ENCODE measurements at places on chromosomes 4 and X. TPM values are rescaled to one million over a fixed set of nuclear protein-coding genes. Genes with fewer than 3 reads are reported as not detected.
A peak's percentile ranks its signal among the peaks of the same experiment; 100 is the strongest.

- H3K27ac ChIP-seq: no peak overlapping the region
- no peaks in the 10 kb centered on the region for H3K27me3 ChIP-seq
- no peak for DNase-seq
- peaks cover 8% of the 10 kb centered on the region for H3K4me1 ChIP-seq
These were observed 63.4 kb downstream of the NUDT10 start for GRCh38 chrX:51395810-51396728.

DNA sequence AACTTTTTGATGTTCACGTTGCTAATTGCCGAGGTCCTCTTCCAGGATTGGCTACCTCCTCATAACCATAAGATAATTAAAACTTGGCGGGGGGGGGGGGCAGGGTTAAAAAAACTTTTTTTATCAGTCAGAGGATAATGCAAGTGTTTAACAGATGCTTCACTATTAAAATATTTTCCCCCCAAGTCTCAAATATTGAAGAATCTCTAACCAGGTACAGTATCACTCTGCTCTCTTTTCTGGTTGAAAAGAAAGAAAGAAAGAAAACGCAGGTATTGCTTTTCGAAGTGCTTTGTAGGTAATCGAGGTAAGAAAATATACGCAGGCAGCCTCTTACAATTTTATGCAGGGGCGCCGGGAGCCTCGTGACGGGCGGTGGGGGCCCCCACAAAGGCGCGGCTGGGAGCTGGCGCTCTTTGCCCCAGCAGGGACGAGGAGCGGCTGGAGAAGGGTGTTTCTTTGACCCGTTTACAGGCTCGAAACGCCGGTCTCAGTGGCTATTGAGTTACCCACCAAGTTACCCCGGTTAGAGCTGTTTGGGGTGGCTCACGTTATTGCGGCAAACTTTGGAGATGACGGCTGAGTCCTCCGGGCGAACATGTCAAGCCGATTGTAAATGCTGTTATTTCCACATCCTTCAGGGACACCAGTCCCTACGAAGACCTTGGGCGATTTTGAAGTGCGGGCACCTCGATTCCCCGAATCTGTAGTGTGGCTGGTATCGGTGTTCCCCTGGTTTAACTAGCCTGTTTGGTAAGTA, 477 bp upstream of the HAND2 start:
- H3K27me3 ChIP-seq: peaks cover 74% of the 10 kb centered on the region
- peaks cover 40% of the 10 kb centered on the region for H3K4me1 ChIP-seq
- H3K36me3 ChIP-seq: no peaks in the 10 kb centered on the region
- H3K27ac ChIP-seq: no peak overlapping the region

- no peak for DNase-seq
- no peaks in the 10 kb centered on the region for H3K27me3 ChIP-seq
- no peak overlapping the region for H3K27ac ChIP-seq
- no peaks in the 10 kb centered on the region for H3K36me3 ChIP-seq
These were observed 64.3 kb upstream of the NR0B1 start for GRCh38 chrX:30373479-30373878.

- H3K36me3 ChIP-seq: no peaks in the 10 kb centered on the region
- no peak overlapping the region for H3K27ac ChIP-seq
- DNase-seq: no peak
- H3K4me1 ChIP-seq: no peaks in the 10 kb centered on the region
- no peaks in the 10 kb centered on the region for H3K27me3 ChIP-seq
- no peak overlapping the region for H3K4me3 ChIP-seq
These were observed 467.8 kb downstream of the GRXCR1 start for GRCh38 chr4:43360296-43360695.

SLC26A1 gene
- not detected for total RNA-seq

ZFP42 gene
- total RNA-seq: not detected

DNA sequence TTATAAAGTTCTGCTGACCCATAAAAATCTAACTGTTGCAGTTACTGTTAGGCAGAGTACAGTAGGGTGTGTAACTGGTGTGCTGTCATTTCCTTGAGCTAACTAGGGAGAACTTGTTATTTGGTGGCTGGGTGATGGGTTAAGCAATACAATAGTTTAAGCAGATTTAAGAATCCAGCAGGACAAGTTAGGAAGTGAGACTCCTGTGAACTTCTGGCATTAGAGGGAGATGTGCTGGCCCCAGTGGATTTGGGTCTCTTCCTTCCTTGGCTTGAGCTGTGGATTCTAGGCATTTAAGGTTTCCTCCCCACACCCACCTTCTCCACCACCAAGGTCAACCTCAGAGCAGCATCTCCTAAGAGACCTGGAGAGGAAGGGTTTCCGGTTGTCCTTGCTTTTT, 70.5 kb downstream of the CLCN5 start:
- H3K36me3 ChIP-seq: no peaks in the 10 kb centered on the region
- DNase-seq: no peak
- no peak overlapping the region for H3K27ac ChIP-seq
- H3K4me1 ChIP-seq: no peaks in the 10 kb centered on the region
- H3K27me3 ChIP-seq: no peaks in the 10 kb centered on the region
- H3K4me3 ChIP-seq: no peak overlapping the region

LDB2 gene
- 7.9 TPM for total RNA-seq

NUP54 gene
- total RNA-seq: 45.4 TPM

DNA sequence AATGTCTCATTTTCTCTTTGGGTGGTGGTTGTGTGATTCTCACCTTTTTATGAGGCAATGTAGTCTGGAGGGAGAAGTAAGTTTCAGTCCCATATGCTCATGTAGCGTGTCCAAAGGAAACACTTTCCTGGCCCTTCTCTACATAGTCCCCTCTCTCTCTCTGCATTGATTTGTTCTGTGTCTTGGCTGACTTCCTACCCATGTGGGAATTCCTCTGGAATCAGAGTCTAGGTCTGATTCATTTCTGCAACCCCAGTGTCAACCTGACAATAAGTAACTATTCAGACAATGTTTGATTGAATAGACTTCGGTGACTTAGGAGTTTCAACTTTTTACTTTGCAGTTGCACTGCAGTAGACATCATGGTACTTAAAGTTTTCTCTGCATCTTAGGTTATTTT, 2.7 kb upstream of the ALAS2 start:
- H3K27ac ChIP-seq: no peak overlapping the region
- no peak for DNase-seq
- H3K36me3 ChIP-seq: no peaks in the 10 kb centered on the region
- no peaks in the 10 kb centered on the region for H3K4me1 ChIP-seq

DNA sequence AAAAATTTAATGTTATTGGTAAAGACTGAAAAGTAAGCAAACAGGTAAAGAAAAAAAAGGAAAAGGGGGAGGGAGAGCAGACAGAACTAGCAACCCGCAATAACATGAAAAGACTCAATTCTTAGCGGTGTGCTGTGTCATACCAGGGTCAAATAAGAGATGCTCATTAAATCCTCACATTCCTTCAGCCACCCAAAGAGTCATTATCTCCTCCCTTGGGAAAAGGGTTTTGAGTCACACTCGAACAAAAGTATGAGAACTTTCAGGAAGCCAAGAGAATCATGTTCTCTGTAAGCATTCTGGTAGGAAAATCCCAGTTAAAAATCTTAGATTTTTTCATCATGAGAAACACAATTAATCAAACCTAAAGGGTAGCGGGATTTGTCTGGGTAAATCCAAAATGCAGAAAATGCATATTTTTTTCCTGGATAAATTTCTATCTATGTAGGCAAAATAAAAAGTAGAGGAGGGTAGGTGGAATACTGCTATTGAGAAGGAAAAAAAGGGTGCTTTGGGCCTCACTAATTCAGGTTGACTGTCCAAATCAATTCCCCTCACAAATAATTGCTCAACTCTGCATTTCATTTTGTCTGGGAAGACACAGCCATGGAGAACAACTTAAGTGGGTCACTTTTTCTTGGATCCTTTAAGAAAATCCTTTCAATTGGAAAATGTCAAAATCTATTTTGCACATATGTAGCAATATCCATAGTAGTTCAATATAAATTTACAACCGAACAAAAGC, 23.2 kb downstream of the TNIP3 start:
- no peak for DNase-seq
- H3K4me3 ChIP-seq: no peak overlapping the region
- H3K27me3 ChIP-seq: no peaks in the 10 kb centered on the region

- H3K27me3 ChIP-seq: no peaks in the 10 kb centered on the region
- H3K4me1 ChIP-seq: peaks cover 9% of the 10 kb centered on the region
- DNase-seq: no peak
- H3K27ac ChIP-seq: no peak overlapping the region
These were observed 9.7 kb upstream of the ADRA2C start for GRCh38 chr4:3756343-3757059.

TLL1 gene
- 0.57 TPM for total RNA-seq

- DNase-seq: no peak
- H3K36me3 ChIP-seq: no peaks in the 10 kb centered on the region
- H3K4me1 ChIP-seq: no peaks in the 10 kb centered on the region
- H3K27ac ChIP-seq: no peak overlapping the region
- no peak overlapping the region for H3K4me3 ChIP-seq
These were observed 58.3 kb upstream of the DOCK11 start for GRCh38 chrX:118437283-118437682.

DNA sequence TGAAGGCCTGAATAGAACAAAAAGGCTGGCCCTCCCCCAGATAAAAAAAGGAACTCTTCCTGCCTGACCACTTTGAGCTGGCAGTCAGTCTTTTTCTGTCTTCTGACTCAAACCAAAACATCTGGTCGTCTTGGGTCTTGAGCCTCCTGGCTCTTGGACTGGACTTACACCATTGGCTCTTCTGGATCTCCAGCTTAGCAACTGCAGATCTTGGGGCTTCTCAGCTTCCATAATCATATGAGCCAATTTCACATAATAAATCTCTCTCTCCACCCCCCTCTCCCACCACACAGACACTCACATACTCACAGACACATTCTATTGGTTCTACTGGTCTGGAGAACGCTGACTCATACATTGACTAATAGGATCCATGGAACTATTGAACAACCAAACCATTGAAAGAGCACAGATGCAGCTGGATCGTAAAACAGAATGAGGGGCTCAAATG, 15.6 kb upstream of the CWH43 start:
- no peaks in the 10 kb centered on the region for H3K36me3 ChIP-seq
- H3K4me1 ChIP-seq: peaks cover 42% of the 10 kb centered on the region
- H3K27ac ChIP-seq: no peak overlapping the region
- no peak overlapping the region for H3K4me3 ChIP-seq
- H3K27me3 ChIP-seq: no peaks in the 10 kb centered on the region

MAOB gene
- total RNA-seq: 3.8 TPM

DNA sequence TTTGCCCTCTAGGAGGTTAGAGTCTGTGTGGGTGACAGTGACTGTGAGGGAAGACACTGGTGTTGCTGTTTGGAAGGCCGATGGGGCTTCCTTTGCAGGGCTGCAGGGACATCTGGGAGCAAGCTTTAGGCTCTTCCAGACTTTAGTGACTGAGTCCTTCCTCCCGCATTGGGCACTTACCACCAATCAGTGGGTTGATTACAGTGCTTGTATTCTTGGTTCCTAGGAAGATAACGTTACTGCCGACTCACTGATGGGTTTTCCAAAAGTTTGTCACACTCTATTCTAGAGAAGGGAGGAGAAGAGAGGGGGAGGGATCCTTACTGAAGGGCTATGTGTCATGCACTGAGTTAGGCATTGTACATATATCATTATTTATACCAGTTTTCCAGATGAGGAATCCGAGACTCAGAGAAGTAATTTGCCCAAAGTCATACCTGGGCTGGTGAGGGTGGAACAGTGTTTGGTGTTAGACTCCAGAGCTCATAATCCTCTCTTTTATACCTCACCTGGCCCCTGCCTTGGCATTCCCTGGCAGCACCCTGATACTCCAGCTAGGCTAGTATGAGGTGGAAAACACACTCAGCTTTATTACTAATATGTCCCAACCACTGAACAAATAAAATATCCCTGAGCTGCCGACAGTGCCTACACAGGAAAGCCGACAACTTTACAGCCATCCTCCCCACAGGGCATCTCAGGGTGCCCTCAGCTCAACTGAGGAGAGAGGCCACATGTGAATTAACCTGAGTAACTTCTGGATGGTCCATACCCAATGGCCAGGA, 3.8 kb downstream of the CHST7 start:
- H3K36me3 ChIP-seq: no peaks in the 10 kb centered on the region
- H3K4me1 ChIP-seq: peaks cover 48% of the 10 kb centered on the region
- H3K27ac ChIP-seq: peak overlapping the region; percentile 32
- no peak overlapping the region for H3K4me3 ChIP-seq

GRCh38 chr4:102625232-102625930, 124.2 kb downstream of the NFKB1 start:
- H3K27ac ChIP-seq: no peak overlapping the region
- no peaks in the 10 kb centered on the region for H3K4me1 ChIP-seq
- H3K36me3 ChIP-seq: no peaks in the 10 kb centered on the region
- DNase-seq: no peak
- H3K4me3 ChIP-seq: no peak overlapping the region

GRCh38 chrX:132017431-132018185, 5.5 kb upstream of the STK26 start:
- no peak for DNase-seq
- no peaks in the 10 kb centered on the region for H3K36me3 ChIP-seq
- H3K4me1 ChIP-seq: peaks cover 5% of the 10 kb centered on the region
- no peak overlapping the region for H3K4me3 ChIP-seq
- no peak overlapping the region for H3K27ac ChIP-seq
- H3K27me3 ChIP-seq: no peaks in the 10 kb centered on the region

DNA sequence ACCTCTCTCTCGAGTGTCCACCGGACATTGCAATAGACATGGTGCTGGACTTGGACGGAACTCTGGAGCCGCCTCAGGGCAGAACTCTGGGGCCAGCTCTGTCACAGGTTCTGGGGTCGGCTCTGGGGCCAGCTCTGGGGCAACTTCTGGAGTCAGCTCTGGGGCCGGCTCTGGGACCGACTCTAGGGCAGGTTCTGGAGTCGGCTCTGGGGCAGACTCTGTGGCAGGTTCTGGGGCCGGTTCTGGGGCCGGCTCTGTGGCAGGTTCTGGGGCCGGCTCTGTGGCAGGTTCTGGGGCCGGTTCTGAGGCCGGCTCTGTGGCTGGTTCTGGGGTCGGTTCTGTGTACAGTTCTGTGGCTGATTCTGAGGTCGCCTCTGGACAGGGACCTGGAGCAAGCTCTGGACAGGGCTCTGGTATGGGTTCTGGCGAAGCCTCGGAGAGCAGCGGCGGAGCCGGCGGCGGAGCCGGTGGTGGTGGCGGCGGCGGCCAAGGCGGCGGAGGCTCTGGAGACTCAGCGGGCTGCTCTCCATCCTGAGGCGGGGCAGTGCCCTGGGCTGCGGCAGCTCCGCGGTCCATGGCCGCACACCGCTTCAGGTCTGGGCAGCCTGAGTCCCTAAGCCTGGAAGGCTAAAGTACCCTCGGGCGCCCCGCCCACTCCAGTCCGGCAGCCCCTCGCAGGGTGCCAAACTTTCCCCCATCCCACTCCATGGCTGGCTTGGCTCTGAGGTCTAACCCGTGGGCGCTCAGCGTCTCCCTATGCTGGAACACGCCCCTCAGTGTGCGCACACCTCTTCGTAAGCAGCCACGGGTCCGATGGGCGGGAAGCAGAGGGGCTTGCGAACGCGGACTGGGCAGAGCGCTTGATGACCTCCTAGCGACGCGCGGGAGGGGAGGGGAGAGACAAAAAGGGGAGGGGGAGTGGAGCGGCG, at the start of gene DGKK:
TSS of gene DGKK (minus strand) at position 723 of the 929 bp plus-strand sequence. CDS start at position 576, 147 bp downstream.
- H3K4me1 ChIP-seq: peaks cover 13% of the 10 kb centered on the region
- no peak within 1 kb of the TSS for H3K27ac ChIP-seq

Data from esophagus squamous epithelium (tissue), 5 donors.